ENCODE measurements at places on chromosomes 12 and 14. TPM values are rescaled to one million over a fixed set of nuclear protein-coding genes. Genes with fewer than 3 reads are reported as not detected.
A peak's percentile ranks its signal among the peaks of the same experiment; 100 is the strongest.

- DNase-seq: no peak
Measured at GRCh38 chr12:115095073-115095748, 411.2 kb upstream of the TBX3 start.

DNA sequence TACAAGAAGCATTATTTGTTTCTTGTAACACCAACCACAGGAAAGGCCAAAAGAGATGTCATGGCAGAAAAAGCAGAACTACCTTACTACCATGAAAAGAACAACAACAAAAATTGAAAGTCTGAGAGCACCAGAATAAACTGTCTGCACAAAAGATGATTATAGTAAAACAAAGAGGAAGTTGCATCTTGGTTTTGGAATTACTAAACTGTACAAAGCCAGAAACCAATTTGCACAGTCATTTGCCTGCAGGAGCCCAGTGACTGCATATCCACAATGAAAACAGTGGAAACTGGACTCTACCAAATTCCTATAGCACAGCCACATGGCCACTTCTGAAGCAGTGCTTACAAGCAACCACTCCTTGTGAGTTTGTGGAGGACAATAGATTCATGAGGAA, 276.2 kb downstream of the SSPN start:
- DNase-seq: peak; percentile 14

The LTBP2 gene
- 1.2 TPM for total RNA-seq

The SNW1 gene
- total RNA-seq: 63.6 TPM

The CDK4 gene
- total RNA-seq: 51.4 TPM

The LRRC10 gene
- total RNA-seq: not detected

The FBXW8 gene
- 7.7 TPM for total RNA-seq

DNA sequence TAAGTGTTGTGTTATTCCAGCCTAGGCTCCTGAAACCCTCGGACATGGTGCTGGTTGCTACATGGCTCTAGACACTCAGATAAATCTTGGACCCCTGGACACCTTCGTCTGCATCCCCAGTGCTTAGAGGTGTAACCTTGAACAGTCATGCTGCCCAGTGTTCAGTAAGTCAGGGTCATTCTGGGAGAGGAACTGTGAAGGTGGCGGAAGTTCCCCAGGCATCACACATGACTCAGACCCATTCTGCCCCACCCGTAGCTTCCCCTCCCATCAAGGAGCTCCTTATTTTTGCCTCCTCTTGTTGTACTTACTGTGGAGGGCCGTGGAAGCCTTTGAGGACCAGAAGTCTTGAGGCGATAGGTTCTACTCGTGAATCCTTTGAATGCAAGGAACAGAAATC, 18.1 kb upstream of the SSPN start:
- DNase-seq: no peak

- peak; percentile 83 for DNase-seq
Measured at GRCh38 chr12:31590642-31591379, at the start of gene DENND5B. DENND5B (minus strand) TSS chr12:31591136; CDS start chr12:31590832, 304 bp downstream.

DNA sequence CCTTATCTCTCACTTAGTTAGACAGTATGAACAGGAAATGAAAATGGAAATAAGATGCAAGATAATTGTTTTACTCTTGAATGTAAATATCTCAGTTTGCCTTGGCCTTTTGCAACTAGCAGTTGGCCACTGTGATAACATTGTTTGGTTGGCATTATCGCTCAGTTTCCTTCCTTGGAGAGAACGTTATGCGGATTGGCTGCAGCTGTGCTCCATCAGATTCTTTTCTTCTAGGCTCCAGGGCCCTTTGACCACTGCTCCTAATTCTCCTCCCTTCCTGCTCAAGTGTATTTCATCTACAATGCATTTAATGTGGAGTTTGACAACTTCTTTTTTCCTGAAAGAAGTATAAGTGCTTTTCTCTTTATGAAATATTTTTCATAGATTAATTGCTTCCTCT, 284.2 kb downstream of the ADAMTS20 start:
- DNase-seq: no peak

DNA sequence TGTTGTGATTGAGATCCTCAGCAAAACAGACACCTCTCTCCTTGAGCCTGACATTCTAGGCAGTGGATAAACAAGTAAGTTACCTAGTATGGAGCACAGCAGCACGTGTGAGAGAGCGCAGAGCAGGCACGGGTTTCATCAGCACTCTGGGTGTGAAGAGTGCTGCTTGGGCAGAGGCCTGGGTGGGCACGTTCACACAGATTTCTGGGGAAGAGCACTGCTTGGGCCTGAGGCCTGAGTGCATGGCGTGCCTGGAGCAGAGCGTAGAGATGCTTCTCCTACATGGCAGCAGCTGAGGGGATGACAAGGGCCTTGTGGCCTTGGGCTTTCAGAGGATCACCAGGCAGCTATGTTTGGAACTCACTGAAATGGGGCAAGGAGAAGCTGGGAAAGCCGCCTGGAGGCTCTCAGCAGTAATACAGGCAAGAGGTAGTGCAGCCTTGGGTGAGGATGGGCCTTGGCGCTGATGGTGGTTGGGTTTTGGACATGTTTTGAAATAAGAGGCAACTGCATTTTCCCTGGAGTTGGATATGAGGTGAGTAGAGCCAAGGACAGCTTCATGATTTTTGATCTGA, 17.6 kb downstream of the CKB start:
- no peak for DNase-seq

GRCh38 chr12:43884683-43885410, 49.0 kb downstream of the TMEM117 start:
- peak; percentile 19 for DNase-seq

Data from frontal cortex (tissue), 4 donors.